ENCODE measurements at places on chromosomes 4 and X. TPM values are rescaled to one million over a fixed set of nuclear protein-coding genes. Genes with fewer than 3 reads are reported as not detected.

Gene GALNTL6
- total RNA-seq, result not detected

Gene RRH
- total RNA-seq, result not detected

Gene ARMCX5
- total RNA-seq, result 4.3 TPM

Gene CFP
- total RNA-seq, result 0.18 TPM

Gene FHDC1
- under 0.01 TPM for total RNA-seq

Gene USP17L19
- total RNA-seq, result not detected

Gene DLG3
- total RNA-seq, result 3.4 TPM

Gene BMX
- total RNA-seq, result 2.9 TPM

Gene TAF7L
- total RNA-seq, result not detected

Gene KIAA0232
- total RNA-seq, result 9.4 TPM

Gene NHSL2
- total RNA-seq, result 0.81 TPM

Gene MID1IP1
- 41.5 TPM for total RNA-seq

Gene ATP1B4
- total RNA-seq, result not detected

Gene UGT2B10
- not detected for total RNA-seq

Gene DSPP
- not detected for total RNA-seq

Gene FRMPD4
- total RNA-seq, result 5.2 TPM

Gene NMU
- total RNA-seq, result not detected

Gene UBA6
- total RNA-seq, result 110 TPM

Gene LINC00632
- 44.0 TPM for total RNA-seq

Gene WDFY3
- 69.2 TPM for total RNA-seq

Gene GPR50
- total RNA-seq, result not detected

Gene TCEANC
- 2.6 TPM for total RNA-seq

Gene MTM1
- total RNA-seq, result 4.5 TPM

Gene KIF4A
- 3.2 TPM for total RNA-seq

Gene AVPR2
- not detected for total RNA-seq

Gene TDO2
- total RNA-seq, result not detected

Gene GLRB
- total RNA-seq, result 1.5 TPM

Gene CCDC110
- 0.18 TPM for total RNA-seq

Gene SYP
- total RNA-seq, result 0.32 TPM

Gene CLDN34
- not detected for total RNA-seq

Gene IRF2
- 28.5 TPM for total RNA-seq

Gene AMBN
- total RNA-seq, result not detected

Gene IL1RAPL1
- total RNA-seq, result not detected

Gene CACNA1F
- total RNA-seq, result not detected

Measured in cardiac atrium fibroblast (primary cell).